ENCODE measurements at places on chromosomes 4 and X. TPM values are rescaled to one million over a fixed set of nuclear protein-coding genes. Genes with fewer than 3 reads are reported as not detected.

DNA sequence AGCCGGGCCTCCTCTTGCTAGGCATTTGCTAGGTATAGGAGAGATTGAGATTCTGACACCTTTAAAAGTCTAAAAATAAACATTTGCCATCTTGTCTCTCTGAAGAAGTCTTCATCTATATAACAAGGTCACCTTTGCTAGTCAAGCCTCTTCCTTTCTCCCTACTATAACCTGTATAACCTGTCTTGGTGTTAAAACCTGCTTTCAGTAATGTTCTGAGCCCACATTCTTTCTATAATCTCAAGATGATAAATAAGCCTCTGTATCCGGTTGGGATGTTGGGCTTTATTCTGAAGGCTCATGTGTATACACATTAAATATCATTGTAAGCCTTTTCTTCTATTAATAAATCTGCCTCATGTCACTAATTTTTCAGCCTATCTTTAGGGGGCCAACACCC lies 10.2 kb downstream of the ASIC5 start:
- no peak for DNase-seq

DNA sequence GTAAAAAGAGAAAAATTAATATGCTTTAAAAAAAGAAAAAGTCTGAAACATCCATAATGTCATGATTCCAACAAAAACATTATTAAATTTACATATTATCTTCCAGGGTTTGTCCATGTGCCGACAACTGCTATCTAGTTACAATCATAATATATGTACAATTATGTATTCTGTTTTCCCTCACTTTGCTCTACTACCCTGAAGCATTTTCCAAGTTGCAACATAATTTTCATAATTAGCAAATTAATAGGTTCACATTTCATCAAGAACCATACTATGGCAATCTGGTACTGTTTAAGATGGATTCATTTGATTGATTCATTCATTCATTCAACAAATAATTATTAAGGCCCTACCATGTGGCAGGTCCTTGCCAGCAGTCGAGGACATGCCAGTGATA lies 128.9 kb upstream of the LEF1 start:
- no peak for DNase-seq

DNA sequence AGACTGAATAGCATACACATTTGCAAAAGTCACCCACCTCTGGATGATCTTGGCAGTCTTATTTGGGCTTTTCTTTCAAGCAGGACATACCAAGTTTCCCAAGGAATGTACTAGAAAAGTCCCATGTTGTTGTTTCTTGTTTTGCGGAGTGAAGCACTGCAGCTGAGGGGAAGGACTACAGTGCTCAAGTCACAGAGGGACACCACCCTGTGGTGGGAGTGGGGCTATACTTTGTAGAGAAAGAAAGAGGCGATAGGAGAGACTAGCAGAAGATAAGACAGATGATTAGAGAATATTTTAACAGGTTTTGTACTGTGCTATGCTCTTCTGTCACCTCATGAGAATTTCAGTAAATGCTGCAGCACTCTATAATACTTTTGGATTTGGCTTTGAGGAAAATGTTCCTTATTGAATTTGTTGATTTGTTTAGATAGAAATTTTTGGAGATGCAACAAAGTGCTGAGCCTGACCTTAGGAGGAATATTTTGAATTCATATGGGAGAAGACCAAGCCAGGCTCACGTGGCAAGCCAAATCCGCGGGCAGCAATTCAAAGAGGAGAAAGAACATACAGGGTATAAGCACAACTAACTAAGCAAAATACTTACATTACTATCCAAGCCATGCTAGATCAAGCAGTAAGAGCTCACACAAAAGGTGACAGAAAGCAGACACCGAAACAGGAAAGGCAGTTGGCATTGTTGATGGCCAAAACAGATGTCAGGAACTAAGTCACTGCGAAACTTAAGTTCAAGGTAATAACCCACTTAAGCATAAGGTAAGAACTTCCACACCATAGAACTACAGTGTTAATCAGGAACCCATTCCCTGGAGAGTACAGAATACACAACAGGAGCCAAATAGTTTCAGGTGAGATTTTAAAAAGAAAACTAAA lies 280.3 kb upstream of the INTU start:
- DNase-seq, result no peak

DNA sequence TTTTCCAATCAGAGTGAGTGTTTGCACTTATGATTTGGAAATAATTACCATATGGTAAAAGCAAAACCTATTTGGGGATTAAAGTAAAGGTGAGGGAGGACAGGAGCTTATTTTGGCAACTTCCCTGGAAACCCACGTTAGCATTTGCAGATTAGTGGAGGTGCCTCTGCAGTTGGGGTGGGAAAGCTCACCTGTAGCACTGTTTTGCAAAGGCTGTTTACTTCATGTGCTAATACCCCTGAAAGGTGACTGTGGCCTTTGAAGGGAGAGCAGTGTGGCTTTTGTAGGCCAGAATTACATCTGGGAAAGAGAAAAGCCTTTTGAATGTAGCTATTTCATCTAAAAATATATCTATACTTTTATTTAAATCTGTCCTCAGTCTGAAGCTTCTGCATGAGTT lies 9.4 kb downstream of the SUPT20HL1 start:
- DNase-seq, result no peak

DNA sequence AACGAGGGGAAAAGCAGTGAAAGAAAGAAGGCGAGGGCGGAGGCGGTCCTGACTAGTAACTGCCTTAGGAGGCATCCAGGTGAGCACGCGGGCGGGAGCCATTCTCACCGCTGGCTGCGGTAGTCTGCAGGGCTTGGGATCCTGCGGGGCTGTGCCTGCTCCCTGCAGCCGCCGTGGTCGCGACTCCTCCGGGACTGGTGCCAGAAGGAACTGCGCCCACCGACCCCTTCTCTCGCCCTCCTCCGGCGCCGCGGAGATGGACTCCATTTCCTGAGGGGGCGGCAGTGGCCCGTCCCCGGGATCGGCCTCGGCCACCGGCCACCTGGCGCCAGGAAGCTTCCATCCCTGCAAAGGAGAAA lies 543 bp downstream of the NFXL1 start:
- DNase-seq, result peak; percentile 71

DNA sequence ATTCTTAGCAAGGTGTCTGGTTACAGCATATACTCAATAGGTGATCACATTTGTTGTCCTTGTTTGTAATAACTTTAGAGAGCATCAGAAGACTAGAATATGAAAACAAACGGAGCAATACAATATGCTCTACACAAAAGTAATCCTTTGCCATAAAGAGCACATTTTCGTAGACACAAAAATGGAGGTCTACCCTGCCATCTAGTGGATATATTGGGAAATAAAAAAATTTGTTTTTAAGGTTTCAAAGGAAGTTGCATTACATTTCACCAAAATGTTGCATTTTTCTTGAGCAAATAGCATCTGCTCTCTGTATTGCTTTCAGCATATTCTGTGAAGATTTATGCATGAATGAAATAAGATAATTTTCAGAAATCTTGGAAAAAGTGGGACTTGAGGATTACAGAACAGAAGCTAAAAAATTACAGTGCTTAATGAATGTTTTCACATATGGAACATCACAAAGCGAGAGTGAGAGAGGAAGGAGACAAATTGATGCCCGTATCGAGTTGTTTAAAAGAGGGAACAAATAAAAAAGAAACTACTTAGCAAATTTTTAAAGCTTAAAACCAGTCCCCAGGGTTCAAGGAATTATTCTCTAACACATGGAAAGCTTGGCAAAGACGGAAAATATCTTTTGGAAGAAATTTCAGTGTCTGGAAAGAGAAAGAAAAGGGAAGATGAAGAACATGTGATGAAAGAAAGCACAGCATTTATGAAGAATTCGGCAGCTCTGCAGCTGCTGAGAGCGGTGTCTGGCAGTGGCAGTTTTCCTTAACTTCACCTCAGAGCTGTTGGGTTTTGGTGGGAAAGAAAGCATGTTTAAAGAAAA lies 390.1 kb downstream of the ANKRD50 start:
- DNase-seq, result no peak

DNA sequence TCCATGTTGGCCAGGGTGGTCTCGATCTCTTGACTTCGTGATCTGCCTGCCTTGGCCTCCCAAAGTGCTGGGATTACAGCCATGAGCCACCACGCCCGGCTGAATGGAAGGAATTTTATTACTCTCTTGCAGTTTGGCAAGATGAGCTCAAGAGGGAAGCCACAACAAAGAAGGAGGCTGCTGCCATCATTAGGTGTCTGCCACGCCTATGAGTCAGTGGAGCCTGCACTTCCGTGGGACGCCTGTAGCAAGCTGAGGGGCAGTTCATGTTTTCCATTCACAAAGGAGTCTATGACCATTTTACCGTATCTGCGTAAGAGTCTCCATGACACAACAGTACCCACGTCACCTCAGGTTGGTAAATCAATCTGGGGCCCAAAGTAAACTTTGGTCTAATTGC lies 51.2 kb upstream of the CHRNA9 start:
- DNase-seq, result no peak

DNA sequence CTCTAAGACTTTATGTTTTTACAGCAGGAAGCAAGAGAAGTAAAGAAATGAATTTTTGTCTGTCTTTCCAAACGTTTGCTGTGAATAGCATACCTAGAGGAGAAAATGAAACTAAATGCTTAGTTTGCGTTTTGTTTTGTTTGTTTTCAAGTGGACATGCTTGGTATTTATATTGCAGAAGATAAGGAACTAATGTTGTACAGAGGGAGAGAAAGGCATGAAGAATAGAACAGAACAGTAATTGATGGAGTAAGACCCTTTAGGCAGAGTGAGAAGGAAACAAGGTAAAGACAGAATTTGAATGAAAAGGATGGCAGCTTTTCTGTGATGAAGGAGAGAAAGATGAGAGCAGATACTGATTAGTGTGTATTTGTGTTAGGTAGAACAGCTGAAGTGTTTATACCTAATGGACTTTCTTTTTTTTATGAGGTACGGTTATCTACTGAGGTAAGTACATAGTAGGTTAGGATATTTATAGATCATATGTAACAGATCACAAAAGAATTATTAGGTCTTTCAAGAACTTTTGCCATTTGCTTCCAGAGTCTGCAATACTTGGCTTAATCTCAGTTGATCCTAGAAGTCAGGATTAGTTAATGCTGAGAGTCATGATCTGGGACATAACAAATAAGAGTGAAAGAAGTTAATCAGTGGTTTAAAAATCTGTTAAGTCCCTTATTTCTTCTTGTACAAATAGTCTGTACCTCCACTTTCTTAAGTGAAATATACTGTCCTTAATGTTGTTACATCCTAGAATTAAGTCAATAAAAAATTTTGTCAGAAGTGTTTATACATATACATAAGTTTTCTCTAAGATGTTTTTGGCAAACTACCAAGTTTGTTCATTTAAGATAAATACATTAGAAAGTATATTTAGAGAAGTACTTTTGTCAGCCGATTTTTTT lies 36.8 kb downstream of the FABP2 start:
- DNase-seq, result no peak

- DNase-seq, result no peak
Measured at GRCh38 chr4:188822698-188823097, 683.5 kb downstream of the TRIML1 start.

DNA sequence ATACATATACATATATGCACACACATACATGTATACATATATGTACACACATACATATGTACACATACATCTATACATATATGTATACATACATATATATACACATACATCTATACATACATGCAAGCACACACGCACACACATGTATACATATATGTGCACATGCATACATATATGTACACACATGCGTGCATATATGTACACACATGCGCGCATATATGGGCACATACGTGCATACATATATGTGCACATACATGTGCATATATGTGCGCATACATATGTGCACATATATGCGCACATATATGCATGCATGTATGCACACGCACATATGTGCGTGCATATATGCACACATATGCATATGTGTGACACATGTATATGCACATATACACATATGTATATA lies 7.3 kb upstream of the MPC1L start:
- no peak for DNase-seq

DNA sequence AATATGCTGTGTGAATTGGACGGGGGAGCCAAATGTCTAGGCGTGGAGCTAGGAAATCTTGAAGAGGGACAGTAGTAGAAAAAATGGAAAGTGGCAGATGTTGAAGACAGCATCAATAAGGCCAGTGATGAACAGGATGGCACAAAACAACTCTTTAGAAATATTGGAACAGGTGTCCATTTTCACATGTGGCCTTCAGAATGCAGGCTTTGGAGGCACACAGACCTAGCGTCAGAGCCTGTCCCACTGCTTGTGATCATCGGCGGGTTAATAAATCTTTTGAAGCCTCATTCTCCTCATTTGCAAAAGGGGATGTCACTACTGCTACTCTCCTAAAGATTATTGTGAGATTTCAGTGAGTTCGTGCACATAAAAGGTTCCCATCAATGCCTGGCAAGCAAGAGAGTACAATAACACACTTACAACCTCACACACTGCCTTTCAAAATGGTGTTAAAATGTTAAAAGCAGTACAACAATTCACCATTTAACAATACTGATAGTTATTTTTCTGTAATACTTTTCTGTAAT lies 2.4 kb downstream of the PDLIM3 start:
- DNase-seq, result no peak

The STS gene
- total RNA-seq, result 13.7 TPM

The EGF gene
- 3.9 TPM for total RNA-seq
